Dorsolateral prefrontal cortex (tissue), 122 donors: ENCODE measurements at places on chromosomes 11 and 22.

GRCh38 chr22:29080106-29080975 lies 7.5 kb downstream of the KREMEN1 start:
- DNase-seq = no peak

GRCh38 chr11:2220173-2220771 lies 48.7 kb upstream of the TH start:
- DNase-seq = no peak

GRCh38 chr11:95296165-95296564 lies 65.2 kb upstream of the SESN3 start:
- no peak for DNase-seq

- DNase-seq = no peak
These were observed 97.4 kb downstream of the MED15 start for GRCh38 chr22:20604776-20605221.

DNA sequence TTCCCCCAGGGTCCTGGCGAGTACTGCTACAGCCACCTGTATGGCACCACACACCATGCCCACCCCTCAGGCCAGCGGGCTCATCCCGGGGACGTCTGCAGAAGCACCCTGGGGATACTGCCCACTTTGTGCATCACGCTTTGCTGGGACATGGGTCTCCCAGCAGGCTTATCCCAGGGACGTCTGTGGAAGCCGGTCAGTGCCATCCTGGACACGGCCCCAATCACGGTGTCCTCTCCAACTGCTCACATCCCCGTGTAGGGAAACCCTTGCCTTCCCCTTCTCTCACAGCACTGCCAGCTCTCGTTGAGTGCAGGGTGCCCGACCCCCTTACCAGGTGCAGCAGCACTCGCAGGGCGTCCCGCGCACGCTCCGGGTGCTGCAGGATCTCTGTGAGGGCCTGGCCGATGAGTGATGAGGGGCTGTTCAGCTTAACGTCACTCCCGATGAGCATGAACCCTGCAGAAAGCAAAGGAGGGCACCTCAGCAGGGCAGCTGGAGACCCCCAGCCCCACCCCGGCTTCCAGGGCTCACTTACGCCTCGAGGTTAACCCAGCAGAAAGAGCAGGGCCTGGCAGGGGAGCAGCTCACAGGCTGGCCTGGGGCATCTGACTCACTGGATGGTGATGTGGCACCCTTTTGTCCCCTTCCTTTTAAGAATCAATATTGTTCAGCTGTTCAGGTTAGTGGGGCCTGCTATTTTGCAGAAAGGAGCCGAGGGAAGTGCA lies 76.9 kb upstream of the PITPNB start:
- no peak for DNase-seq

GRCh38 chr11:18105802-18106574 lies at the start of gene SAAL1:
SAAL1 (minus strand) TSS chr11:18106082; CDS start chr11:18106041, 41 bp downstream.
- DNase-seq = peak; percentile 81

GRCh38 chr22:29647954-29648737 lies 44.7 kb downstream of the NF2 start:
- DNase-seq = no peak

DNA sequence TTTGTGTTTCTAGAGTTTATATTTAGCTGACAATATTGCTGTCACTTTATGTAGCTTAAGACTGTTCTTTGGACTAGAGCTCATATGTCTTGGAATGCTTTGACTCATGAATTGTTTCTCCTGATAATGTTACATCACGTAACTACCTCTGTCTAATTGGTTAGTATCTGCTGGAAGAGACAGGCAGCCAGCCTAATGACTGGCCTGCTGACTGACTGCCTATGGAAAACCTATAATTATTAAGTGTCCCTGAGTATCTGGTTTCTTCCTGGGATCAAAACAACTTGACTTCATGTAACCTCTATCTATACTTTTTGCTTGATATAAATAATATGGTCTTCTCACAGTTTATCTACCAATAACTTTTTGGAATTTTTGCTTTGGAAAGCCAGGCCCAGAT lies 9.4 kb downstream of the SOX6 start:
- no peak for DNase-seq

DNA sequence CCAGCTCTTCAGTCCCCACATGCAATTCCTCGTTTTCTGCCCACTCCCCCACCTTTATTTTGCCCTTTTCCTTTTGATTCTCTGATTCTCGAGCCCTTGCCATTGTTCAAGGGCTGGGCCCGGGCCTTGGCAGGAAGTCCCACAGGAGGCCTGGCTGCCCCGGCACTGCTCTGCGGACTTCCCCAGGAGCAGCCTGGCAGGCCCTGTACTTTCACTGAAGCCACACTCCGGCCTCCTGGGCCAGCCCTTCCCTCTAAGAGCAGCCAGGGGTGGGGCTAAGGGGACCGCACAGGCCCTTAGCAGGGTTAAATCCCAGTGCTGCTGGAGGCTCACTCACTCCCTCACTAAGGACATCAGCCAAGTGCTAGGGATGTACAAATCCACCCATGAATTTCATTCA lies 4.1 kb downstream of the LRRC32 start:
- DNase-seq = peak; percentile 22

DNA sequence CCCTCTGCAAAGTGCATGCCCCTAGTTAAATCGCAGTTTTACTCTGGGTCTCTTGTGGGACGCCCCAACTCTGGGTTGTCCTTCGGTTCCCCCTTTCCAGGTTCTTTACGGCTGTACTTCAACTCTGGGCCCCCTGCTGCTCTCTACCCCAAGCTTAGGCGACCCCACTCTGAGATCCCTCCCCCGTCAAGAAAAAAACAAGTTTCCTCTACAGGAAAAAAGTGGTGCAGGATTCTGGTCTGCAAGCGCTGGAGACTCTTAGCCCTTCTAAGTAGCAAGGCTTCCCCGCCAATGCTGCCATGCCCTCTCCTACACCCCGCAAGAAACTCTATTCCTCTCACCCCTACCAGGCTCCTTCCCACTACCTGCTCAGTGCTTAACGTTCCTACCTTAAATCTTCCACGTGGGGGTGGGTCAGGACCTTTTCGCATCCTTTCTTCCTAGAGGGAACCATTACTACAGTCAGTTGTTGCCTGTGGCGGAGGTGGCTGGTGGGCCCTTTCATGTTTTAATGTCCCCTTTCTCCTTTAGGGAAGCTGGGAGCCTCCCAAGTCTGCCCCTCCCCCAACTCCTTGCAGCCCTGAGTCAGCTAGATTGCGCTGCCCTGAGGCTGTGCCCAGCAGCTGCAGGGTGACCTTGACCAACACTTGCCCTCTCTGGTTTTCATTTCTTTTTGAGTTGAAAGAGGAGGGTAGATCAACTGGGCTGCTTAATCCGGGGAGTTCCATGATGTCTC lies 1.4 kb downstream of the NEFH start:
- no peak for DNase-seq

DNA sequence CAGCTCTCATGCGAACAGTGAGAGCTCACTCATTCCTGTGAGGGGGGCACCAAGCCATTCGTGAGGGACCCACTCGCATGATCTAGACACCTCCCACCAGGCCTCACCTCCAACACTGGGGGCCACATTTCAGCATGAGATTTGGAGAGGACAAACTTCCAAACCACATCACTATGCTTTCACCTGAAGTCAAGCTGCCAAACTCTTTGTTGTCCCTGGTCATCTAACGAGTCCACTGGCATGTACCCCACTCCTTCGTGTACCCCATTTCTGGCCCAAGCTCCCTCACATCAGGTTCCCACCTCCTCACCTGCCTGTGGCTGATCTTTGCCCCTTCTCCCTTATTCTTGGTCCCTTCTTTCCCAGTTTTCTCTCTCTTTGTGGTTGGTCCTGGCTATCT lies 198.9 kb downstream of the ADAMTS15 start:
- no peak for DNase-seq

- DNase-seq = no peak
These were observed 13.5 kb upstream of the TMA7B start for GRCh38 chr22:39946503-39947219.

DNA sequence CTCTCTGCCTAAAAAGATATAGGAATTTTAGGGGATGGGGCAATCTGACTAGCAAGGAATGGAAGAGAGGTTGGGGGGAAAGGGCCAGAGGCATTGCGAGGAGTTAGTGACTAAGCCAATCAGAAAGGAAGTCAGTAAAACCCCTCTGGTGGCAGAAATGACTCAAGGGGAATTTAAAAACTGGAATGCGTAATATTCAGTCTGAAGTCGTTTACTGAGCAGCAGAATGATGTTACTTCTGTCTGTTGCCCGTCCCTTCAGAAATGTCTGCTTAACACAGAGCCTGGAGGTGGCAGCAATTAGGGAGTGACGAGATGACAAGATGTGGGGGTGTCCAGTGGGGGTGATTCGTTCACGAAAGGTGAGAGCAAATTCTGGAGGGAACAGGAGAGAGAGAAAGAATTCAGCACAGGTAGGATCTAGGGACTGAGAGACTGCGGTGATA lies 107.7 kb upstream of the CLMP start:
- DNase-seq = no peak

GRCh38 chr11:117191680-117192400 lies 7.3 kb upstream of the TAGLN start:
- DNase-seq = no peak

- no peak for DNase-seq
These were observed 7.4 kb upstream of the BIRC3 start for GRCh38 chr11:102309621-102310541.

DNA sequence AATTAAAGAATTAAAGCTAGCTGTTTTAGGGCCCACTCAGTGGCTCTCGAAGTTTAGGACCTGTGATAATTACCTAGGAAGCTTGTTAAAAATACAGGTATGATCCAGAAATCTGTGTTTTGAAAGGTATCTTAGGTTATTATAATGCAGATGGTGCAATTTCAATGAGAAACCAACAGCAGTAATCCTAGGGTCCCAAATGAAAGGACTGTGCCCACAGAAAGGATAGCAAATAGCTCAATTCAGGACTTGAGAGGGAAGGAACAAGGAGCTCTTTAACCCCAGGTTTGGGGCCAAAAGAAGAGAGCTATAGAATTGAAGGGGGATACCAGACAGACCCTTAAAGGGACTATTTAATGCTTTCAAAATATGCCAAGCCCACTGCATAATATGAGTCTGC lies 11.7 kb downstream of the MMP20 start:
- no peak for DNase-seq

DNA sequence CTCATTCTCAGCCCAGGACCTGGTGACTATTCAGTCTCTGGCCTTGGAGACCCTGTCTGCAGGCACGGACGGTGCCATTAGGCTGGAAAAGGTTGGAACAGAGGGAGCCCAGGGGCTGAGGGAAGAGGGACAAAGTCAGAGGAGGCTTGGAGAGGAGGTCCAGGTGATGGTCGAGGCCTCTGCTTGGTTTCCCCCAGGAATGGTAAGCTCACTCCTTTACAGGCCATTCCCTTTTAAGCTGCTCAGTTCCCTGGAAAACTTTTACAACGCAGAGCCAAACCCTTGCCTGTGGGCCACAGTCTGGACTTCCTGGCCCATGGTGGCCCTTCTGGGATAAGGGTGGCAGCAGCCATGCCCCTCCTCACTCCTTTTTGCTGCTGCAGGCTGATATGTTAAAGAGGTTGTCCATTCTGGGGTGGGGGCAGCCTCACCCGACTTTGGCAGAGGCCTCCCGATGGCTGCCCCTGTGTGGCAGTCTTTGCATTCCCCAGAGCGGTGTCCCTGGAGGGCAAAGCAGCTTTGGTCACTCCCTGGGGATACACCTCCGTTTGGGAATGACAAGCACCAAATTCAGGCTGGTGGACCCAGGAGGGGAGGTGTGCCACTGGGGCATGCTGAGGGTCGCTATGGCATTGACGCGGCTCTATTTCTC lies 34.0 kb upstream of the RFPL3 start:
- no peak for DNase-seq

GRCh38 chr11:59556917-59557348 lies 45.6 kb downstream of the OR4D9 start:
- DNase-seq = no peak

GRCh38 chr11:46273511-46274205 lies 3.8 kb upstream of the CREB3L1 start:
- no peak for DNase-seq

GRCh38 chr11:110526323-110526722 lies 96.6 kb downstream of the FDX1 start:
- no peak for DNase-seq

DNA sequence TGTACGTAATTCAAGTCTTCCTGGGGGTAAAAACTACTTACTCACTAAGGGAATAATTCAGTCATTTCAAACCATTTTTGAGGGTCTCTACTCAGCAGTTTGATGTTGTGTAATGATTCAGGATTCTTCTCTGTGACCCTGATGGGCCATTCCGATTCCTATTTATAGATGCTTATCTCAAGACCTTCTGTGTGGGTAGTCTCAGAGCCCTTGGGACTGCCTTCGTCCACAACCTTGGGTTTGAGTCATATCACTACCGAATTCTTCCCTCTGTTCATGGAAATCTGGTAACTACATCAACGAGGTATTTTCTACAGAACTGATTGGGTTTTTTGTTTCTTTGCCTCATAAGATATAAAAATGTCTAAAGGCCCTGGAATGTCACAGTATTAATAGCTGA lies 14.3 kb upstream of the CBX6 start:
- no peak for DNase-seq

DNA sequence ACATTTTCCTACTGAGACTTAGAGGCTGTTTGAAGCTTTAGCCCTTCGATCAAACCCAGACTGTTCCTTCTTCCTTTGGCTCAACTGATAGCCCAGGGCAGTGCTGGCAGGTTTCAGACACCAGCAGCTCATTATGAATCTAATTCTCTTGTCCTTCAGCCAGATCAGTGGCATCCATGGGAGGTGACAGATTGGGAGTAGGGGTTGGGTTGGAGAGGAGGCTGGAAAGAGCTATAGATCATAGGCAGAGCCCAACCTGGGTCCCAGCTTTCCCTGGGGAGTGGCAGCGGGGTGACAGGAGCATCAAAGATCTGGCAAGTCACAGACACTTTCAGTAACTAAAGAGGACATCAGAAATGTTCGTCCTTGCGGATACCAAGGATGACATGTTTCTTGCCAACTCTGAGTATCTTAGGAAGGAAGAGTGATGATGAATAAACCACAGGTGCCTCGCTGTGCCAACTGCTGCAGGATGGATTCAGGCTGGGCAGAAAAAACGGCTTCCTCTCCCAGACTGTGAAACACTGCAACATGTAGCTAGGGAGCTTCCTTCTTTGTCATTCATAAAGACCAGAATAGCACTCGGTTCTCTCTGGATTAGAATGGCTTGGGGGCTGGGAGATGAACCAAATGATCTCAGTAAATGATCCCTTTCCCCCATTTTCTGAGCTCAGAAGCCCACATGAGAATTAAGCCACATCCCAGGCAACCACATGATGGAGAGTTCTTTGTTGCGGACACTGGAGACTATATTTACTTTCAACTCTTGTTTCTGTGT lies 19.1 kb downstream of the ABCC8 start:
- DNase-seq = peak; percentile 62

GRCh38 chr11:129911298-129911697 lies 15.9 kb upstream of the NFRKB start:
- no peak for DNase-seq

- DNase-seq = no peak
These were observed 847.8 kb downstream of the TBC1D22A start for GRCh38 chr22:47610281-47610680.
